ENCODE measurements at places on chromosomes 1 and 21.

GRCh38 chr1:6998267-6998666, 213.0 kb downstream of the CAMTA1 start:
- no peak overlapping the region for H3K27ac ChIP-seq
- H3K4me3 ChIP-seq, result no peak overlapping the region
- H3K4me1 ChIP-seq, result no peaks in the 10 kb centered on the region

GRCh38 chr1:226945106-226945857, 5.2 kb downstream of the COQ8A start:
- no peaks in the 10 kb centered on the region for H3K27me3 ChIP-seq
- no peak overlapping the region for H3K4me3 ChIP-seq
- peaks cover 15% of the 10 kb centered on the region for H3K36me3 ChIP-seq
- H3K4me1 ChIP-seq, result peaks cover 88% of the 10 kb centered on the region
- peak overlapping the region; percentile 48 for H3K27ac ChIP-seq
- no peak for DNase-seq

DNA sequence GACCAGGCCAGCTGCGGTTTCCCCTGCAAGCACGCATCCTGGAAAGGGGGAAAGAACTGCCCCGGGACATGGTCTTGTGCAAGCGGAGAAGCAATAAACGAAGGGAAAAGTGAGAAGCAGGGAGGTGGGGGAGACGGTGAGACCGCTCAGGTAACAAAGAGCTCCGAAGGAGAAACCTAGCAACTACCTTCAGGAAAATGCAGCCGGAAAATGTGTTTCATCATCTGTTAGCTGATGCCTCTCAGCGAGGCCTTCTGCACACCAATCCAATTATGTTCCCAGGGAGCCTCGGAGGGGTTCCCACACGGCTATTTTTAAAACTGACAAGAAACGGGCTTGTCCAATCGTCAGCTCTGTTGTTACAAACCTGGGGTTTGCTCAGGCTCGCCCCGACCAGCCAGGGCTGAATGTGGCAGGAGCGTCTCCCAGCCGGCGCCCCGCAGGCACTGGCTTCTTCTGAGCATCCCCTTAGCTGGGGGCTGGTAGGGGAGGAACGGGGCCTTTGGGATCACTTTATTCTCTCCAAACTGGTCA, 3.4 kb downstream of the RIPK4 start:
- H3K27me3 ChIP-seq, result peaks cover 71% of the 10 kb centered on the region
- no peak for DNase-seq
- H3K4me1 ChIP-seq, result peaks cover 24% of the 10 kb centered on the region
- H3K36me3 ChIP-seq, result no peaks in the 10 kb centered on the region

DNA sequence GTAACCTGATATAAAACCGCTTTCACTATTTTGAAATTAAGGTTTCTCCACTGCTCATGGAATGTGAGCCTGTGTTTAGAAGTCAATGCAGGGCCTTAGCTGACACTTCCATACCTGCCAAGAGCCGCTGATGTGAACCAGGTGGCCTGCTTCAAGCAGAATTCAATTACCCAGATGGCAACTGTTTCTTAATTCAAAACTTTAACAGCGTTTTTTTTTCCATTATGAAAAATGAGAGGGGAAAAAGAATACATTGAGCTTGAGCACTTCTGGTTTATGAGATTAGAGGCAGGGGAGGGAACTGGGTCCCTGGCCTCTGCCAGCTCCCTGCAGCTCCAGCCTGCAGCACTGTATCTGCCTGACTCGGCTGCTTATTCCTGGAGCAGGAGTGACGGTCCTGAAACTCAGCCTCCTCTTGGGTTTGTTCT, 7.7 kb upstream of the ATP1A1 start:
- peaks cover 28% of the 10 kb centered on the region for H3K27me3 ChIP-seq
- no peak for DNase-seq
- H3K4me1 ChIP-seq, result no peaks in the 10 kb centered on the region
- H3K4me3 ChIP-seq, result no peak overlapping the region
- no peaks in the 10 kb centered on the region for H3K36me3 ChIP-seq
- H3K27ac ChIP-seq, result no peak overlapping the region

DNA sequence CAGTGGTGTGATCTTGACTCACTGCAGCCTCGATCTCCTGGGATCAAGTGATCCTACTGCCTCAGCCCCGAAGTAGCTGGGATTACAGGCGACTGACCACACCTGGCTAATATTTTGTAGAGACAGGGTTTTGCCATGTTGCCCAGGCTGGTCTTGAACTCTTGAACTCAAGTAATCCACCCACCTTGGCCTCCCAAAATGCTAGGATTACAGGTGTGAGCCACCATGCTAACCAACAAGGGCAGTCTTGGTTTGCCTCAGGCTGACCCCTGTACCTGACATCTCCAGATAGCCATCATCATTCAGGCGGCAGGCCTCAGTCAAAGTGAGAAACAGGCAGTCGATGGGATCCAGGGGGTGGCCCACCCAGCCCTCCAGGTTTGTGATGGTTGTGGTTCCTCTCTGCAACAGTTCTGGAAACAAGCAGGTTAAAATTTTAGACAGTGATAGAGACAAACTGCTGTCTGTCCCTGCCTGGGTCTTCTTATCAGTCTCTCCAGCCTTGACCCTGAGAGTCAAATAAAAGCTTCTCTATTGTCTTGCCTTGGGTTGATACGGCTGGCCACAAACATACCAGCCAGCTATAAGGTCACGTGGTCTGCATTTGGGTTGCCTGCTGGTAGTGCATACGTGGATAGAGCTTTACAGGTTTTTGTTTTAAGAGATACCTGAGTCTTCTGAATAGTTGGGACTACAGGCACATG, 26.8 kb downstream of the UROD start:
- no peak for DNase-seq
- H3K4me3 ChIP-seq, result no peak overlapping the region
- peaks cover 4% of the 10 kb centered on the region for H3K4me1 ChIP-seq
- H3K27me3 ChIP-seq, result no peaks in the 10 kb centered on the region

DNA sequence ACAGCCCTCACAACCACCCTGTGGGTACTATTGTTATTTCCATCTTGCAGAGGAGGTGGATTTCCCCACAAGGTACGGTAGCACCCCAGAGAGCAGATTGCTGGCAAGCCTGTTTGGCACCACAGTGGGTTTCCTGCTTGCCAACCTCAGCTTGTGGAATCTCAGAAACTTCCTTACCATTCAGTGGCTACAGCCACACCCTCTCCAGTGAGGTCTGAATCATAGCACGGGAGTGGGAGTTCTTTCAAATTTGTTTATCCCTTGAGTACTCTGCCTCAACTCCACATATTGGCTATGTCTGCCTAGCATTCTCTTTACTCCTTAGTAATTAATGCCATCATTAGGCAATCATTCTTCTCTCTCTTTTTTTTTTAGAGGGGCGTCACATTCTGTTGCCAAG, 162.1 kb downstream of the PTPRU start:
- no peak overlapping the region for H3K27ac ChIP-seq
- no peaks in the 10 kb centered on the region for H3K4me1 ChIP-seq
- peaks cover 11% of the 10 kb centered on the region for H3K27me3 ChIP-seq
- H3K36me3 ChIP-seq, result no peaks in the 10 kb centered on the region

DNA sequence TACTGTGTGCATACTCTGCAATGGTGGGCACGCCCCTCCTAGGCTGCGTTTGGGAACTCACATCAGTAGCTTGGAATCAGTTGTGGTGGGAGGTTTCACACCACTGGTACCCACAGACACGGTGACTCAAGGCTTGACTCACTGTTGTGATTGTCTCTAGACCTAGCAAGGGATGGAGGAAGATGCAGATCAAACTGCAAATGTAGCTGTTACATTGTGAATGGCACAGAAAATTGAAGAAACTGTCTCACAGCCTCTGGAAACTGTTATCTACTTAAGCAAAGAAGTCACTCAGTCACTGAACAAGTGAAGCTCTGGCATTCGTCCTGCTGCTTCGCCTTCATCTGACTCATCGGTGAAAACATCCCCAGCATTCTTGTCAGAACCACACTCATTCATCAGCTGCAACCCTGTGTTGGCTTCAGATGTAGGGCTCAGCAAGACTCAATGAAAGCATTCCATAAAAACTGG, 59.5 kb downstream of the POFUT2 start:
- H3K36me3 ChIP-seq, result peaks cover 21% of the 10 kb centered on the region
- DNase-seq, result no peak
- H3K4me3 ChIP-seq, result no peak overlapping the region
- H3K27me3 ChIP-seq, result no peaks in the 10 kb centered on the region
- H3K27ac ChIP-seq, result no peak overlapping the region

DNA sequence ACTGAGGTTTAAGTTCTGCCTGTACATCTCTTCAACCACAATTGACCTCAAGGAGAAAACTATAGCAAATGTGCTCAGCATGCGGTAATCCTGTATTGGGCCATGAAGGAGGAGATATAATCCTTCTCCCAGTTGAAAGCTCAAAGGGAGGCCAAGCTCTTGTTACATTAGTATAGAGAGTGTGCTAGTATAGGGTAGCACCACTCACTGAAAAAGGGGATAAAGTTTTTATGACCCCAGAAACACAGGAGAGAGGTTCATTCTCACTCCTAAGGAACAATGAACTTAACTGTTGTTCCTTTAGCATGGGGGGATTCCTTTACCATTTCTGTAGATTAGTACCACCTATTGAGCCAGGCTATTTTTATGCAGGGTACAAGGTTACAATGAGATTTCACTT, 267.7 kb downstream of the LRRIQ3 start:
- no peak overlapping the region for H3K4me3 ChIP-seq
- H3K4me1 ChIP-seq, result no peaks in the 10 kb centered on the region
- H3K36me3 ChIP-seq, result no peaks in the 10 kb centered on the region

DNA sequence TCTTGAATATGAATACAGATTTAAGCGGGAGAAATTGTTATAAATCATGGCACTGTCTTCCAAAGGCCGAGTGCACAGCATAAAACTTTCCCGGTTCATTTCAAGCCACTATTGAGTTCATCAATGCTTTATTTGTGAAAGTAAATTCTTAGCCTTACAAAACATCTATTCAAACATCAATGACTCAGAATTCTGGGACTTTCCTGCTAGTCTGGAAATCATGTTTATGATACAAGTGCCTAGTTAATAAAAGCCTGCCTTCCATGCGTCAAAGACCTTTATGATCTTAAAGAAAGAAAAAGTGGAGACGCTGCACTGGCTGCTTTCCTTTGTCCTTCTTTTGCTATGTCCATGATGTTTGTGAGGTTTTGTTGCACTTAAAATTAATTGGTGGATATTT, 137.7 kb downstream of the SETD4 start:
- DNase-seq, result no peak
- no peaks in the 10 kb centered on the region for H3K36me3 ChIP-seq
- H3K4me3 ChIP-seq, result no peak overlapping the region
- no peak overlapping the region for H3K27ac ChIP-seq
- H3K4me1 ChIP-seq, result peaks cover 5% of the 10 kb centered on the region

GRCh38 chr1:55413286-55413685, 198.1 kb upstream of the USP24 start:
- no peaks in the 10 kb centered on the region for H3K36me3 ChIP-seq
- no peaks in the 10 kb centered on the region for H3K4me1 ChIP-seq
- H3K4me3 ChIP-seq, result no peak overlapping the region
- H3K27ac ChIP-seq, result no peak overlapping the region
- H3K27me3 ChIP-seq, result peaks cover 35% of the 10 kb centered on the region
- DNase-seq, result no peak

DNA sequence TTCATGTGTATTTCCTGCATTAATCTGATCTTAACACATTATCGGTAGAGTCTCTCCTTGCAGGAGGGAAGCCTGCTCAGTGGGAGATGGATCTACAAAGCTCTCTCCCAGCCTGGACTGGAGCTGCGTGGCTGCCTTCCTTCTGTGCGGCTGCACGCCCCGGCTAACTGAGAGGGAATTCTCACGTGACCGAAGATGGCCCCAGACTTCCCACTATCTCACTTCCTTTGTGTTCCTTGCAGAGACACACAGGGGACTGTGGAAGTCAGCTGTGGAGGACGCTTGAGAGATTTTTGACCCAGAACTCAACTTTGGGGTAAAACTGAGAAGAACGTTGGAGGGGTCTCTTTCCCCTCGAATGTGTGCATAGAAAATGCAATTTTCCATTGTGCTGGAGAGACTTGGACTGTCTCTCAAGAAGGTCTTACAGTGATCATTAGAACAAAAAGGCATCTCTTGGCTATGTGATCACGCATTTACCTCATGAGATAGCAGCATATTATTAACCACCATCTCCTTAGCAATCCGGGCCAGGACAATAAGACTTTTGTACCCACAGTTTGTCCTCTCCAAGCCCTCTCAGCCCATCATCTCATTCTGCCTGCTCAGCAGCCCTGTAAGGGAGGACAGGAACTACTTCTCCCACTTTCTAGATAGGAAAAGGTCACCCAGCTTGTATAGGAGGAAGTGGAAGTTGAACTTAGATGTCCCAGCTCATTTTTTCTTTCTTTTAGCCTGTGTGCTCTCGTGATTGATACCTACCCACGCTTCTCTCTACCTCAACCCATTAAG, 49.3 kb upstream of the TARBP1 start:
- H3K27me3 ChIP-seq, result no peaks in the 10 kb centered on the region
- H3K36me3 ChIP-seq, result no peaks in the 10 kb centered on the region
- peak overlapping the region; percentile 47 for H3K27ac ChIP-seq
- no peak overlapping the region for H3K4me3 ChIP-seq

DNA sequence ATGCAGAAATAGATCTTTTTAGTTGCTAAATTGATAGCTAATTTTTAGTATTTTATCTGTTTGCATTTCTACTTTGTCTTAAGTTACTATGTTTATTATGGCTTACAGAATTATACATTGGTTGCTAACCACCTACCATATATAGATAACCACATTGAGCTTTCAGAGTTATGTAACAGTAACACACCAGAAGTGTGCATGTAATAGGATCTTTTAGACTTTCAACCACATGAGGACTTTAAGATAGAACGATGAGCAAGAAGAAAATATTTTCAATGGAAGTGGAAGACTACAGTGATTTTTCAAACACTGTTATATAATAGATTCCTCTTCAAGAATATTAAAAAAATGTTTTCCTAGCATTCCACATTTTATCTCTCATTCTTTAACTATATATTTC, 28.8 kb downstream of the TOR1AIP1 start:
- peaks cover 25% of the 10 kb centered on the region for H3K36me3 ChIP-seq
- no peaks in the 10 kb centered on the region for H3K4me1 ChIP-seq
- no peak for DNase-seq
- no peak overlapping the region for H3K27ac ChIP-seq
- H3K4me3 ChIP-seq, result no peak overlapping the region

GRCh38 chr21:37032877-37033471, 26.5 kb downstream of the RIPPLY3 start:
- no peaks in the 10 kb centered on the region for H3K4me1 ChIP-seq
- H3K4me3 ChIP-seq, result no peak overlapping the region
- DNase-seq, result no peak
- no peak overlapping the region for H3K27ac ChIP-seq
- H3K36me3 ChIP-seq, result no peaks in the 10 kb centered on the region

- H3K4me3 ChIP-seq, result no peak overlapping the region
- DNase-seq, result no peak
- no peak overlapping the region for H3K27ac ChIP-seq
- peaks cover 34% of the 10 kb centered on the region for H3K4me1 ChIP-seq
Observed at GRCh38 chr1:205824180-205824579, 11.2 kb upstream of the SLC41A1 start.

GRCh38 chr1:232184561-232185530, 445.1 kb downstream of the SIPA1L2 start:
- H3K4me3 ChIP-seq, result no peak overlapping the region
- no peak overlapping the region for H3K27ac ChIP-seq
- H3K36me3 ChIP-seq, result no peaks in the 10 kb centered on the region
- DNase-seq, result no peak
- no peaks in the 10 kb centered on the region for H3K27me3 ChIP-seq

Data from stimulated activated naive B cell treated with anti-CD40 and anti-IgM and Interleukin-4, amounts not matched to agents 10 μg/mL and 1 μg/mL and 100 μg/mL, for 72 hours (primary cell).